ENCODE measurements at places on chromosomes 4 and X.

- DNase-seq, result no peak
These were observed 3.3 kb downstream of the PPP2R2C start for GRCh38 chr4:6469144-6469543.

GRCh38 chr4:8916351-8916885 lies 44.8 kb upstream of the HMX1 start:
- DNase-seq, result no peak

GRCh38 chr4:76772498-76773106 lies 125.3 kb downstream of the SOWAHB start:
- peak; percentile 76 for DNase-seq

DNA sequence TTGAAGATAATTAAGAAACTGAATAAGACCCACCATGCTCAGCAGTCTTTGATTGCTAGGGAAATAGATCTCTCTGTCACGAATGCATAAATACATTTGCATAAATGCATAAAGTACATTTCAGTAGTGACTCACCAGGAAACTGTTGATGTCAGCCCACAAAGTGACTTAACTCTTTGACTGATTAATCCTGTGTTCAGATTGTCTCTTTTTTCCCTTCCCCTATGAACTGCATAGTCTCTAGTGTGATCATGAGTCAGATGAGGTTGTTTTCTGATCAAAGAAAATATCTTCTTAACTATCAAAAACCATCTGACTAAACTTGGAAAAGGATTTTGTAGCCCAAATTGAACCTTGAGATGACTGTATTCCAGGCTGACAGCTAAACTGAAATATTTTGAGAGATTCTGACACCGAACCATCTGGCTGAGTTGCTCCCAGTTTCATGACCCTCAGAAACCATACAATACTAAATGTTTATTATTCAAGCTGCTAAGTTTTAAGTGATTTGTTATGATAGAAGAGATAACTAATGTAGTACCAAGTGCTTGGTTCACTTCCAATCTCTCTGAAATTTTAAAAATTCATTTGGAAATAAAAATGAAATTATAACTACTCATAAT lies 1381.5 kb upstream of the AGA start:
- peak; percentile 36 for DNase-seq

GRCh38 chr4:177006331-177006730 lies 213.6 kb upstream of the VEGFC start:
- no peak for DNase-seq

GRCh38 chrX:30150196-30150895 lies 65.0 kb upstream of the MAGEB2 start:
- no peak for DNase-seq

DNA sequence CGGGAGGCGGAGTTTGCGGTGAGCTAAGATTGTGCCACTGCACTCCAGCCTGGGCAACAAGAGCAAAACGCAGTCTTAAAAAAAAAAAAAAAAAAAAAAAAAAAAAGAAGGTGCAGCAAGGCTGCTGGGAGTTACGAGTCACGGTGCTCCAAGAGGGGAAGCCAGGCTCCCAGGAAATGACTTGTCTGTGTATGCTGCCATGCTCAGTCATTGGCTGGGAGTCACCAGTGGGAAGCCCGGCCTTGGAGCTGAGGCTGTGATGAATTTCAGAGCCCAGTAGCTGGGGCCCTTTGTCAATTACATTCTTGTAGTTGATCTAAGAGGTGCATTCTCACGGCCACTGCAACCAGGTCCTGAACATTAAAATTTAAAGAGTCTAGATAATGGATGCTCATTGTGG lies 1105.1 kb upstream of the TENM3 start:
- DNase-seq, result no peak

DNA sequence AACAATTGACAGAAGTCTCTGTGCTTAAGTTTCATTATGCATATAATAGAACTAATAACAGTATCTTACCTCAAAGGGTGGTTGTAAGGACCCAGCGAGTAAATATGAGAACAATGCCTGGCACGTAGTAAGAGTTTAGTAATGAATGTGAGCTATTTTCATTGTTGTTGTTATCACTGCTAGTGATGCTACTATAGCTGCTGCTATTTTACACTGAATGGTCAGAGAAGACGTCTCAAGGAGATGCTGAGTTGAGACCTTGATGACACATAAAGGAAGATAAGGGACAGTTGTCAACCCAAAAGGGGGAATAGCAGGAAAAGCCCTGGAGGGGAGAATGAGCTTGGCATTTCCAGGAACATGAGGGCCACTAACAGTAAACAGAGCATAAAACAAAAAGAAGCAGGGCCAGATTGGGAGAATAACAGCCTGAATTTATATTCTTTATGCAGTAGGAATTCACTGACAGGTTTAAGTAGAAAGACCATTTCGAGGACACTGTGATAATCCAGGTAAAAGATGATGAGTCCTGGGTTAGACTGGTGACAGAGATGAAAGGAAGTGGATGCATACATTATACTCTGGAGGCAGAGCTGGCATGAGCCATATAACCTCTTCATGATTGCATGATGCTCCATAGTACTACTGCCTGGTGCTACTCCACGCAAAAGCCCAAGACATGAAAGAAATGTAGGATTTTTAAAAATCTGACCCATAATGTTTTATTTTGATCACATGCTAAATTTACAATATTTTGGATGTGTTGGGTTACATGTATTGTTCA lies 23.1 kb downstream of the ATP8A1 start:
- DNase-seq, result no peak

DNA sequence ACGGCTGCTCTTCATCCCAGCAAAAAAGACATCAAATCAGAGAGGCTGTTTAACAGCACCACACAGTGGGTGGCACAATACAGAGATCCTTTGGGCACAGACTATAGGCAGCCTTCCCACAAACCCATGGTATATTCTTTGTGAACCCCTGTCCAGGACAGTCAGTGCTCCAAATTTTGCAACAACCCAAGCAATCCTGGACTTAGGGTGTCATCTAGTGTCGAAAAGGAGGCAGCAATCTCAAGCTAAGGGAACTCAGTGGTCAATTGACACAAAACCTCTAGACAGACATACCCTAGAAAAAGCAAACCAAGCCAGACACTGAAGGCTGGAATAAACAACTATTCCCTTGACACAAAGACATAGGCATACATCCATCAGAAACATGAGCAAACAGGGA lies 137.4 kb downstream of the BMP15 start:
- DNase-seq, result no peak

- DNase-seq, result peak; percentile 54
These were observed 15.0 kb downstream of the FNIP2 start for GRCh38 chr4:158783785-158784184.

- DNase-seq, result no peak
These were observed 772.5 kb downstream of the TRIML1 start for GRCh38 chr4:188911707-188912106.

DNA sequence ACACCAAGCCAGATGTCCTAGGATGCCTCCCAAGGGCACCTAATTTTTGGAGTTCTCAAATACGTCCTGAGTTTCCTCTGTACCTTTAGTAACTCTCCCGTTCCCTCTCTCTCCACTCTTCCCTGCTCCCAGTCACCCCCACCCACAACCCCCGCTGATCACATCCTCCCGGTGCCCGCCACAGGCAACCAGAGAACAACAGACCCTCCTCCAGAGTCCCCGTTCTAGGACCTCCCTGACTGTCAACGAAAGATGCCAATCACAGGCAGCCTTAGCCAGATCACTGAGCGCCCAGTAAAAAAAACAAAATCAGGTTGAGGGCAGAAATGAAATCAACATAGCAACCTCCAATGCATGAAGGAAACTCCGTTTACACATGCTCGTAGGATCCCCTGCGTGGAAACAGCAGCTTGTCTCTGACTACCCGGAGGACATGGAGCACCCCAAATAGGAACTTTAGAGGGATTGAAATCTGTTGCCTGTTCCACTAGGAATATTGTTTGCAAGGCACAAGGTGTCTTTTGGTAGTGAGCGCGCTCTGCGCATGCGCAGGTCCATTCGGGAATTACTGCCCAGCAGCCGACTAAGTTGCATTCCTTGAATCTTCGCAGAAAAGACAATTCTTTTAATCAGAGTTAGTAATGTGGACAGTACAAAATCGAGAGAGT lies at the start of gene GABRB1:
GABRB1 (plus strand) TSS at position 557 of the 668 bp plus-strand sequence.
- peak; percentile 70 for DNase-seq
